HTR-8/SVneo (cell line): ENCODE measurements at places on chromosomes 7 and 10.

GRCh38 chr7:107173691-107174406, 5.0 kb downstream of the HBP1 start:
- DNase-seq = no peak

DNA sequence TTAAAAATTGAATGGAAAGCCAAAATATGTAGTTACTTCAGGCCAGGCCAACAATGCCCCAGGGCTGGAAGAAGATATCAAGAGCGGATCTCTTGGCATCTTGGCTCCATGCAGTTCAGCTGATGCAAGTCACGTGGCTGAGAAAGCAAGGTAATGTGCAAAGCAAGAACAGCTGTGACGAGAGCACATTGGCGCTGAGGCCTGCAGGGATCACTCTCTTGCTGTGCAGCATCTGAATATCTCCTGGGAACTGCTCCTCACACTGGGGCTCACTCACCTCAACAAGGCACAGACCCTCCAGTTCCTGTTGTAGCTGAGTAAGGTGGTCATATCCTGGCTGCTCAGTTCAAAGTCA, 14.0 kb downstream of the AKR1B1 start:
- no peak for DNase-seq

DNA sequence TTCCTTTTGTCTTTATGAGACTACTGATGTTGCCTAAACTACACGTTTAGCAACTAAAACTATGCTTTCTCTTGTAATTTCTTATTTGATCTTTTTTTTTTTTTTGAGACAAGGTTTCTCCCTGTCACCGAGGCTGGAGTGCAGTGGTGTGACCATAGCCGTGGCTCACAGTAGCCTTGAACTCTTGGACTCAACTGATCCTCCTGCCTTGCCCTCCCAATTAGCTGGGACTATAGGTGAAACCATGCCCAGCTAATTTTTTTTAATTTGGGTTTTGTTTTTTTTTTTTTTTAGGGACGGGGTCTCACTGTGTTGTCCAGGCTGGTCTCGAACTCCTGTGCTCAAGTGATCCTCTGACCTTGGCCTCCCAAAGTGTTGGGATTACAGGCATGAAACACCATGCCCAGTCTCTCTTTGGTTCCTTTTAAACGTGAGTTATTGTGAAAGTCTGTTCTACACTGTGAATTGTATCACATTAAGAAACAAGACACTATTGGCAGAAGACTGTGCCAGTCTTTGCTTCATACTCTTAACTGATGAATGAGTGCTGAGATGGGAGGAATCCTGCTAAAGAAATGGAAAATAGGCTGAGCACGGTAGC, 6.4 kb downstream of the TMEM248 start:
- DNase-seq = no peak

GRCh38 chr7:140494867-140495266, 15.6 kb upstream of the MKRN1 start:
- DNase-seq = no peak

DNA sequence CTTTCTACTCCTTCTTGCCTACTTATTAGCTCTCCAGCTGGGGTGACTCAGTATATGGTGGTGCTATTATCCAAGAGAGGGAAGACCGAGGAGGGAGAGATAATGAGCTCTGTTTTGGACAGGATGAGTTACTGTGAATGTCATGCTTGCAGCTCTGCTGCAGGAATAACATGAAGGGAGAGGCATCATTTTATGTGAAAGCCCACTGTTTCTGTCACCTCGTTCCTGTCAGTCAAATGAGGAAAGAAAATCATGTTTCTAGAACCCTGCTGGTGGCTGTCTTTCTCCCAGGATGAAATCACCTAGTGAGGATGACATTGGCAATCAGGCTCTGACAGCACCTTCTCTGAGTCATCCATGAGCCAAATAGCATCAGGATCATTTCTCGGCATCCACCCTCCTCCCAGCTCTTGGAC, 1291.6 kb upstream of the AUTS2 start:
- no peak for DNase-seq

GRCh38 chr10:6579183-6579903, 733 bp downstream of the PRKCQ start:
- DNase-seq = no peak

DNA sequence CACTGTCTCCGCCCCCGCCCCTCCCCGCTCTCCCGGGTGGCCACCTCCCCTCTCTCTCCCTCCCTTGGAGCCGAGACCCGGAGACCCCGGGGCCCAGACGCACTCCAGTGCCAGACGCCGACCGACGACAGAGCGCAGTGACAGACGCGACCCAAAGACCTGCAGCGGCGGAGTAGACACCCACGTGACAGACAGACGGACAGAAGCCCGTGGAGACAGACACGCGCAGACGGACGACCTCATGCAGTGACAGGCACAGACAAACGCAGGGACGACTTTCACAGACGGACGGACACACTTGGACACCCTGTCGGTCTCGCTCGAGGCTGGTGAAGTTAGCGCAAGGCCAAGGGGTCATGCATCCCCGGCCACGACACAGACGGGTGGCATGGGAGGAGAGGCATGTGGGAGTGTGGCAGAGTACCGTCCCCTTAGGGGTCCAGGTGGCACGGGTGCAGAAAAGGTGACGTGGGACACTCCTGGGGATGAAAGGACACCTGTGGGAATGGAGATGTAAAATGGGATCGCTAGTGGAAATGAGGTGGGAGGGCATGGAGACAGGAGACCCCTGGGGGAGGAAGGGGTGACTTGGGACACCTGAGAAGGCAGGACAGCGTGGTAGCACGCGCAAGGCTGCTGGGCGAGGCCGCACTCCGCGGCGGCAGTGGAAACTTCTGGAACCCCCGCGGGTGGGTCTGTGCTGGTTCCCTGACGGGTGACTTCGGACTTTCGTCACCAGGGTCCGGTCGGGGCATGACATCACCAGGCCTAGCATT, 456 bp upstream of the ACHE start:
- DNase-seq = no peak

DNA sequence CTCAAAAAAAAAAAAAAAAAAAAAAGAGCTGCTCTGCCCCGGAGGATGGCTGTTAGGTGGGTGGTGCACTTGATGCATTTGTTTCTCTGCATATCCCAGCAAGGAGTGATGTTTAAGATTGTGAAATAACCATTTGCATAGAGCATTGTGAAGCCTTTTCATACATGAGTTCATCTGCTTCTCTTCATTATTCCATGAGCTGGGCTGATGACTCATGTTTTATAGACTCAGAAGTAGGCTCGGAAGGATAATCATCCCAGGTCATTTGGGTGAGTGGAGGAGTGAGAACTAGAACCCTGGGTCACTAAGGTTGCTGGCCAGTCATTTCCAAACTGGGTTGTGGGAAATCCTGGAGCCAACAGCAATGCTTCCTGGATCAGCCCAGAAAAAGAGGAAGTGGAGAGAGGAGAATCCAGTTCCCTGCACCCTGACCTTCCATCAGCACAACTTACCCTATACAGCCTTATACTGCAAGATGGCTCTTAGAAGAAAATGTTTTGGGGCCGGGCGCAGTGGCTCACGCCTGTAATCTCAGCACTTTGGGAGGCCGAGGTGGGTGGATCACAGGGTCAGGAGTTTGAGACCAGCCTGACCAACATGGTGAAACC, 45.3 kb downstream of the TACC2 start:
- peak; percentile 10 for DNase-seq

- no peak for DNase-seq
Observed at GRCh38 chr7:123533929-123534382, 439 bp downstream of the IQUB start.

DNA sequence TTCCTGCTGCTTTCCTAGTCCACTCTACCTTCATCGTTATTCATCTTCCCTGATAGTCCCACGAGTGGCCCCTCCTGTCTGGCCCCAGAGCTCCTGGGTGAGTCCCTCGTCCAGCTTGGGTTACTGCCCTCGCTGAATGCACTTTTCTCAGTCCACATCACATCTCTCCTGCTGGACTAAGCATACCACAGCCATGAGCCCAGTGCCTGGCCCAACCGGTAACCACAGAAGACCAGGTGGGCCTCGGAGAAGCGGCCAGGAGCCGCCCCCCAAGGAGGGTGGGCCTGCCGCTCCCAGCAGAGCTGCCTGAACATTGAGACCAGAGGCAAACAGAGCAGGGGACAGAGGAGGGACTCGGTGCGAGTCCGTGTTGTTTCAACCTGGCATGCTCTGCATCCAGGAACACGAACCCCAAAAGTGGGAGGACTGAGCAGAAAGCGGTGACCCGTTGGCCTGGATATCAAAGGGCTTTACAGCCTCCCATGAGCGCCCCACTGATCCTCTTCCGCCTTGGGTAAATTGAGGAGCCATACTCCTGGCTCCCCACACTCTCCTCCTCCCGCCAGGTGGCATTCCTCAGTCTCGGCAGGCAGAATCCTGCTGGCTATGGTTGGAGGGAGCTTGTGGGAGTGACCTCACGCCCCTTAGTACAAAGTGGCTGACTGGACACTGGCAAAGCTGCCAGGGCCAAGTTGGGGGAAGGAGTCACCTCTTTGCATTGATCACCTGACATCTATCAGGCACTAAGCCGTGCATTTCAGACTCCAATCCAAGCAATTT, 13.3 kb downstream of the TMEM72 start:
- no peak for DNase-seq
